ENCODE measurements at places on chromosomes 2 and 18.

- DNase-seq, result no peak
These were observed 263.0 kb downstream of the NDUFA10 start for GRCh38 chr2:239762106-239762505.

DNA sequence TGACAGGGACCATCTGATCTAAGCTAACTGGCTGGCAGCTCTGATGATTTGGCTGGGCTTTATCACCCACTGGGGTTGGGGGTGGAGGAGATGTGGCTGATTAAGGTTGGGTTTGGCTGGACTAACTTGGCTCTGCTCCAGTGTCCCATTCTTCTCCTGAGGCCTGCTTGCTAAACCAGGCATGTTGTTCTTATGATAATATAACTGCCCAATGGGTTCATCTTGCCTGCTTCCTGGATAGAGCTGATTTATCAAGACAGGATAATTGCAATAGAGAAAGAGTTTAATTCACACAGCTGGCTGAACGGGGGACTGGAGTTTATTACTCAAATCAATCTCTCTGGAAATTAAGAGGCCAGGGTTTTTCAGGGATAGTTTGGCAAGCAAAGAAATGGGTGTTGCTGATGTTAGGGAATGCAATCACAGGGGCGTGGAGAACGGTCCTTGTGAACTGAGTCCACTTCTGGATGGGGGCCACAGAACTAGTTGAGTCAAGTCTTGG lies 150.4 kb downstream of the PTH2R start:
- DNase-seq, result no peak

DNA sequence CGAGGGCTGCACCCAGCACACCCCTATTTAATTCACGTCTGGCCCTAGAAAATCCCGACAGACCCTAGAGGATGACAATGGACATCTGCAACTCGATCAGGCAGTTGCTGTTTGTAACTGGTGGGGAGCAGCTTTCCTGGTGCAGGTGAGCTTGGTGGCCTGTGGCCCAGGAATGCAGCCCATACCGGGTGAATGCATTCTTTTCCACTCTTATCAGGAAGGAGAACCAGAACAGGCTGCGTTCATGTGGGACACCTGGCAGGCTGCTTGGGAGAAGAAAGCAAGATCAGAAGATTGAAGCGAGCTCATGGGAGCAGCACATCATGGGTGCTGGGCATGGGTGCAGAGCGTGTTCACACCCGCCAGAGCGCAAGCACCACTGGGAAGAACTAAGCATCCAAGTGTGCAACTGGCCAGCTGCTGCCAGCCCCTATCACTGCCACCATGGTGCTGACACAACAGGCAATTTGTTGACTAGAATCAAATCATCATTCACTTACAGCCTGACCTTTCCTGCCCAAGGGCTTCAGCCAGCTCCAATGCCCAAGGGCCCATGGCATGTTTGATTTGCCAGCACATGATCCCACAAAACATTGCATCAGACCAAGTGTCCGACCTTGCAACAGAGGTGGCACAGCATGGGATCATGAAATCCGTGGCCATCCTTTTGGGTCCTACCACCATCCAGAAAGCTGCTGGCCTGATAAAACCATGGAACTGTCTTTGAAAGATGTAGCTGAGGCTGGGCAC lies 241.7 kb upstream of the ID2 start:
- DNase-seq, result no peak

- DNase-seq, result no peak
These were observed 35.0 kb downstream of the SLC3A1 start for GRCh38 chr2:44310287-44310686.

DNA sequence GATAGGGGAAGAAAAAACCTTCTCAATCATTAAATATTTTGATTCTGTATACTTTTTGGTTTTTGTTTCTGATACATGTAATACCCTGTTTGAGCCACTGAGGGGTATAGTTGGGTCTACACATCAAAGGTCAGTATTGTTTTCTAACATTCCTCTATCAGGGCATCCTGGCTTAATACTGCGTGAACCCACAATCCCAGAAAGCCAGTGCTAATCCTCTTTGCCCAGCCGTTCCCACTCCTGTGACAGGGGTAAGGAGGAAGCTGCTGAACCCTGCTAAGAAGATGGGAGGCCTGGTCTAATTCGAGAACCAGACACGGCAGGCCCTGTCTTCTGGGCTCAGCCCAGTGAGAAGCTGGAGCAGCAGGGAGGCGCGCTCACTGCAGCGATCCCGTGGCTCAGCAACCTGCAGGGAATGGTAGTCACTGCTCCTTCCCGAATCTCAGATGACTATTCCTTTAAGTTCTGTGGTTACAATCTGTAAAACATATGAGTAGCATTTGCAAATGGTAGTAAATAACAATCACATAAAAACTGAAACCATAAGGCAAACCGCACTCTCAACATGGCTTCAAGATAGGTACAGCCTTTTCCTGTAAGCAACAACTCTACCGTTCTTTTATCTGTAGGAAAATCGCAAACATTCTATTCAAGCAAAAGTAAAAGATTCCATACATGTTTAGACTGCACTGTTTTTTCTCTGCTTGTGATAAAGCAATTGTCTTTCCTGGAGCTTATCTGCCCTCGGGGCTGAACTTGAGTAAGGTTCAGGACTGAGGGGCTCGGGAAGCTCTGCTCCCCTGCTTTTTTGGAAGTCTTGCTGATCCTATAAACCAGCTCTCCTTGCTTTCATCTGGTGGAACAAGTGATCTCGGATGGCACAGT lies 87.0 kb downstream of the EPB41L3 start:
- no peak for DNase-seq

GRCh38 chr2:101696272-101697123 lies 1.0 kb upstream of the MAP4K4 start:
- DNase-seq, result no peak

DNA sequence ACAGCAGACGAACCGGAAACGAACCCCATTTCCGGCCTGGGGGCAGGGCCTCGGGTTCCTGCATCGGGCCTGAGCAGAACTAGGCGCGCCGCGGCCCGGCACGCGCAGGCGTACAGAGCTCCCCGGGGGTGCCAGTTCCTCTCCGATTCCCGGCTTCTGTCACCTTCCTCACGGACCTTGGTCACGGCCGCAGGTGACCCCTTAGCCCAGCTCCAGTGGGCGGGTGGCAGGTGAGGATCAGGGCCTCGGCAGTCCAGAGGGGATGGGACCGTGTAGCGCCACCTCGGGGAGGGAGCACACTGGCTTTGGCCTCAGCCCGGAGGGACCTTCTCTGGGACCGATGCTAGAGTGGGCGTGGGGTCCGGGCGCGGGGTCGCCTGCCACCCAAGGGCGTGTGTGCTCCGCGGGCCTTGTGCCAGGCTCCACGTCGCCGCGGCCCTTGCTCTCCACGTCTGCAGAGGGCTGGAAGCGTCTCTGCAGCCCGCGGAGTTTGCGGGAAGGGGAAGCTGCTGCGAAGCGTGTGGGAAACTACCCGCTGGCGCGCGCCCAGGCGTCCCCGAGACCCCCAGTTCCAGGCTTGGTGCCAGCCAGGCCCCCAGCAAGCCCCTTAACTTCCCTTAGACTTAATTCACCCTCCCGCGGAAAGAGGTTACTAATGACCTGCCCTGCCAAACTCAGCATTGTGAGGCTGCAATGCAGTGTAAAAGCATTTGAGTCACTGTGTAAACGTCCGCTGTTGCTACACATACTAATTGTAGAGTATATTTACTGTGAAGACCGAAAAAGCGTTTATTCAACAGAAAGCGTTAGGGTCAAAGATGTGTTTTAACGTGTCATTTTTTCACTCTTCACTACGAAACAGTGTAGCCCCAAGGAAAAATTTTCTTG lies at the start of gene TRAPPC12:
TSS of gene TRAPPC12 (plus strand) at position 48 of the 888 bp plus-strand sequence. CDS start 7,930 bp downstream, outside the sequence.
- DNase-seq, result peak; percentile 91

- DNase-seq, result no peak
These were observed 46.0 kb downstream of the CCDC195 start for GRCh38 chr2:224670203-224670602.

GRCh38 chr18:49342690-49343089 lies 117.8 kb downstream of the DYM start:
- no peak for DNase-seq

DNA sequence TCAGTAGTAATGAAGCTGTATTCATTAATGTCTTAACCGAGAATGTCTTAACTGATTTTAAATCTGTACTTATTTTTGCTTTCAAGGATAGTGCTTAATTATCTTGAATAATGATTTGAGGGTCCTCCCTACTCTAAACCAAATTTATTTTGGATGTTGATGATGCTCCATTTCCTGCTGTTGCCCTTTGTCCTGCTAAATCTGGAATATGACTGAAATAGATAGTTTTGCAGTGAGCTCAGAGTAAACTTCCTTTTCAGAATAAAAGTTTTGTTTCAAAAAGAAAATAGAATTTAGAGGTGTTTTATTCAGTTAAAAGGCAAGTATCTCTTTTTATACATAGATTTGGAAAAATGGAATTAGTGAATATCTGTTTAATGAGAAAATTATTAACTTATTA lies 8.1 kb downstream of the NBEAL1 start:
- DNase-seq, result no peak

GRCh38 chr2:86048888-86049287 lies 56.8 kb downstream of the POLR1A start:
- no peak for DNase-seq

GRCh38 chr18:61019338-61020301 lies 313.6 kb upstream of the CDH20 start:
- DNase-seq, result no peak

GRCh38 chr2:112541315-112542122 lies 746 bp upstream of the POLR1B start:
- DNase-seq, result peak; percentile 56

DNA sequence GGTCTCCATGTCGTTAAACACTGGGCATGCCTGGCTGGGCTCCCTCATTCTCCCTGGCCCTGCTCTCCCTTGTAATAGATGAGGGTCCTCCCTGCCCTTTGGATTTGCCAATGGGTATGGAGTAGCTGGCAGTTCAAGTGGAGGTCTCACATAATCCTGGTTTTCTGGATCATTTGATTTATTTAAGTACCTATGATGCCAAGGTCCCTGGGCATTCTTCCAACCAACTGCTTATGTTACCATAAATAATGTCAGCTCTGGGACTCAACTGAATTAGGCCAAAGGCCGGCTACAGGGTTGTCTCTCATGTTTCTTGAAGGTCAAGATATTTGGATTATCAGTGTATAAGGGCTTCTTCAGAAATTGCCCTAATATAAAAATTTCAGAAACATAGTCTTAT lies 104.9 kb upstream of the LYPD6 start:
- DNase-seq, result no peak

GRCh38 chr2:229071292-229071976 lies 199.7 kb downstream of the PID1 start:
- DNase-seq, result no peak

- DNase-seq, result no peak
These were observed 616.6 kb downstream of the IRS1 start for GRCh38 chr2:226183033-226183432.

DNA sequence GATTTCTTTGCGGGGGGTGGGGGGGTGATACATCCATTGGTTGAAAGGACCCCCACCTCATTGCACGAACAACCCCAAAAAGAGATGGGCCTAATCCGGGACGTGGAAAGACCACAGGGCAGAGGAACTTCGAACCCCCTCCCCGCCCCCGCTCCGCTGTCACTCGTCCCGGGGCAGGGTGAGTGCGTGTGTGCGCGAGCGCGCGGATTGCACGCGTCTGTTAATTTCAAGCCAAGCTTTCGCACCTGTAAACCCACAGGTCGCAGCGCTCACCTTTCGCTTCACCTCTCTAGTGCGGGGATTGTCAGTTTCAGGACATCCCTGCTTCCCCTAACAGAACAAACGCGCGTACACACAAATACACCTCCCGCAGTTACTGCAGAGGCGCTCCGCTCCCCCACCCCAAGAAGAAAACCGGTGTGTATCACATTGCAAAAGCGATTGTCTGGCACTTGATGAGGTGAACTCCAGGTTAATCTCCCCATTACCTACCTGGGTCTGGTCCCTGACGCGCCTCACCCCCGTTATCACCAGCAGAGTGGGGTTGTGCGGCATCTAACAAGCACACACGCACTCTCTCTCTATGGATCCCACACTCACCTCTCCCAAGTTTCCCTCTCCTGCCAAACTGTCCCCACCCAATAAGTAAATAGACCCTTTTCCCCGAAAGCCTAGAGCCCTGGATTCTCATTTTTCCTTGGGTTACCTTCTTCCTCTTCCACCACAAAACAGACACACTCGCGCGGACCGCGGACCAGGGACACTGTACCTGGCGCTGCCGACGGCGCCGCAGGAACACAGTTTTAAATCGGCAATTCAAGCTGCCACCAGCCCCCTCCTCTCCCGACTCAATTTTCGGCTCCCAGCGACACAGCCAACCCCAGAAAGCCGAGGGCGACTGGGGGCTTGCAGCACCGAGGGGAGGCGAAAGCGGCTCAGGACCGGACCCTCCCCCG lies 1.0 kb downstream of the CYP26B1 start:
- DNase-seq, result no peak

GRCh38 chr2:149164296-149164695 lies 125.8 kb downstream of the LYPD6B start:
- DNase-seq, result no peak

GRCh38 chr18:43830947-43831346 lies 553.7 kb upstream of the SYT4 start:
- DNase-seq, result no peak

GRCh38 chr2:101718993-101719571 lies 21.6 kb downstream of the MAP4K4 start:
- DNase-seq, result no peak

GRCh38 chr2:106851881-106852501 lies 34.0 kb downstream of the ST6GAL2 start:
- DNase-seq, result no peak

DNA sequence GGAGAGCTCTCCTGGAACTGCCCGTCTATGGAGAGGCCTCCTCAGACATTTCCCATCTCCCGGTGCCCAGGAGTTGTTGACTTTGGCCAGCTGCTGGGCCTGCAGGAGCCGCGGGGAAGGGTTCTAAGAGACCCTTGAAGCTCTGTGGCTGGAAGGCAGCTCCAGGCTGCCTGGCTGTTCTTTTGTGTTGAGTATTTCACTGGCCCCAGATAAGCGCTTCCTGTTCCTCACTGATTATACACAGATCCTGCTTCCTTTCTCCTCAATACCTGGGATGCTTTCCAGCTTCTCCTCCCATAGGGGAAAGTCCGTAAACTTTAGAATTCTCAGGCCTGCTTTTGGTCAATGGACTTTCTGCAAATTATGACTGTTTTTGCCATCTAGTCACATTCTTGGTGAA lies 57.8 kb downstream of the TGOLN2 start:
- DNase-seq, result no peak

DNA sequence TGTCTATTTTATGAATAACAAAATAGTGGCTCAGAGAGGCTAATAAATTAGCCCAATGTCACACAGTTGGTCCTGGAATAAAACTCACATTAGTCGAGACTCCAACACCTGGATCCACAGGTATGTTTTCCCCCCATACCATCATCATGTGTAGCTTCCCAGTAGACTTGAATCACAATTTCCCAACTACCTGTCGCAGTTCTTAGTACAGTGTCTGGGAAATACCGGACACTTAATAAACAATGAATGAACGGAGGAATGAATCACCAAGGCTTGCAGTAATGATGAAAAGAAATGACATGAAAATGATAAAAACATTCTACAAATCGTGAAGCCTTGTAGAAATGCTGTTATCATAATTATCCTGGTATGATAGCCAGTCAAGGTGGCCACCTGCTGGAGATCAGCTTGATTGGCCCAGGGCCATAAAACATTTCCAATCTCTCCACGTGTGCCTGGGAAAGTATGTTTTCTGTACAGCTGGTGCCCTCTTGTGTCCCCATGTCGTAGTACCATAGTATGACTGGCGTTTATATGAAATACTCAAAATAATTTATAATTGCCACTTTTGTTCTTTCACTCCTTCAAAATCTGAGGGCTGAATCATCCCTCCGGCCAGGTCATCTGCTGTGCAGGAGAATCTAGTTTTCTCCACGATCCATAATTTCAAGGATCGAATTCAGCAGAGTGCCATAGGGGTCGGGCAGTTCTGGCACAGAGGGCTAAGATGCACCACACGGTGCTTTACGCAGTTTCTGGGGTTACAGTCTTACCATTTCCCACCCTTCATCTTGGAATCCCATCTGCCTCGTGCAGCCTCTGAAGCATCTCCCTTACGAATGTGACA lies 95.4 kb downstream of the LAMA1 start:
- no peak for DNase-seq
